ENCODE measurements at places on chromosomes 5 and 9.

DNA sequence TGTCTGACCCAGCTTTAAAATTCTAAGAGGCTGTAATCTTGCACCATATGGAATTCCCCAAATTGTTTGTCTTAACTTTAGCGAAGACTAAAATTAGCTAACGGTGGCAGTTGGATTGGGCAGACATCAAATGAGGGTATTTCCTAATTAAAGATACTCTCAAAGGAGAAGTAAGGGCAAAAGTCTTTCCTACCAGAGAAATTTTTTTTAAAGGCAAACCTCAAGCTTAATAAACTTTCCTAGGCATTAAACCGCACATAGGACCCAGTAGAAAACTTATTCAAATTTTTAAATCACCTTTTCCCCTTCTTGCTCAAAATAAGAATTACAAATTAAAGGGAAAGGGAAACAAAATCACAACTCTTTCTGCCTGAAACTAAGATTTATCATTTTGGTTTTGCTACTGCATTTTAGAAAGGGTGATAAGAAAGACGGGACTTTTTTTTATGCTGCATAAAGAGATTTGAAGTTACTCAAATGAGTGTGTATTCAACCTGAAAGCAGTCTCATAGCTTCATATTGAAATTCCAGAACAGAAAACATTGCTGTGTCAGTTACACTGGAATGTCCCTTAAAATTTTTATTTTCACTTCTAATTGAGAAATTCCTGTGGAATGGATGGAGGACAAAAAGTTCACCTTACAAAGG lies 189.1 kb upstream of the PTGER4 start:
- no peak for DNase-seq

GRCh38 chr5:144028058-144028457 lies 142.4 kb downstream of the YIPF5 start:
- no peak for DNase-seq

DNA sequence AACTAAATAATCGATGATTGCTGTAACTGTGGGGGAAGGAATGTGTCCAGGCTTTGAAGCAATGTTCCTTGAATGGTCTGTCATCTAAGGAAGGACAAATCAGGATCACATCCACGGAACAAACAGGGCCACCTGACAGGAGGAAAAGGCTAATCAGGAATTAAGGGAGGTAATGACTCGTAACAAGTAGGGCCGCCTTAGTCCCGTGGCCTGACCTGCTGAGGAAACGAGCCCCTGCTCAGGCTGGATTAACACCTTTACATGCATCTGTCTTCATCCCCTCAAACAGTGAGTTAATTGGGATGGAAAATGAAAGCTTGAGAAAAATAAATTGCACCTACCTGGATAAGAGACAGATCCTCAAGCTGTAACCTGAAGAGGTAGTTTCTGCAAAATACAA lies 227.8 kb downstream of the SEMA5A start:
- no peak for DNase-seq

- no peak for DNase-seq
Observed at GRCh38 chr9:27851858-27852257, 278.6 kb upstream of the C9orf72 start.

DNA sequence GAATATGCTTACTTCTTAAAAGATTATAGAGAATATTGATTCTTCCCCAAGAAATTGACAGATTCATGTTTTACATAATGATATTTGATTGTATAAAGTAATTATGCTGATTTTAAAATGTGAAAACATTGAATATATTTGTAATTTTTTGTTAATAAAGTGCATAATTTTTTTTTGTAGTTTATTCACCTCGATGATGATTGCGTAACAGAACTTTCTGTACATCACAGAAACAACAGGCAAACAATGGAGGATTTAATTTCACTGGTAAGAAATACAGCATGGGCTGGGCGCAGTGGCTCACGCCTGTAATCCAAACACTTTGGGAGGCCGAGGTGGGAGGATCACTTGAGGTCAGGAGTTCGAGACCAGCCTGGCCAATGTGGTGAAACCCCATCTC lies 70.1 kb downstream of the MELK start:
- DNase-seq: no peak

GRCh38 chr5:36744773-36745589 lies 131.6 kb upstream of the NIPBL start:
- peak; percentile 35 for DNase-seq

GRCh38 chr5:160044967-160045366 lies 36.0 kb downstream of the TTC1 start:
- no peak for DNase-seq

GRCh38 chr9:19643875-19644274 lies 145.0 kb downstream of the SLC24A2 start:
- DNase-seq: no peak

GRCh38 chr5:72441094-72441723 lies 66.0 kb downstream of the ZNF366 start:
- DNase-seq: no peak

DNA sequence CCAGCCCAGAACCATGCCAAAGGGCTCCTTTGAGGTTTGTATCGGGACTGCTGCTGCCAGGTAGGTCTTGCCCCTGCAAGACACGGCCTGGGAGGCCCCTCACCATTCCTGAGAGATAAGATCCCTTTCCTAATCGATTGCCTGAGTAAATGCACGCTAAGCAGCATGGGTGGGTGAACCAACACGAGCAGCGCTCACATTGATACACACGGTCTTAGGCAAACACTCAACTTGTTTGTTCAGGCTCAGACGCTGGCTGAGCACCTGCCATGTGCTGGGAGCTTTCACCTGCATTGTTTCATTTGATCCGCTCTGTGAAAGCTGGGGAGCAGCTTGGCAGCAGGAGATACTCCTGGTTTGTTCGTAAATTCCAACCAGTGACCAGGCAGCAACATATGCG lies 76.9 kb upstream of the NEURL1B start:
- DNase-seq: no peak

- DNase-seq: peak; percentile 65
Observed at GRCh38 chr5:14665949-14666348, 1.4 kb downstream of the OTULIN start.

DNA sequence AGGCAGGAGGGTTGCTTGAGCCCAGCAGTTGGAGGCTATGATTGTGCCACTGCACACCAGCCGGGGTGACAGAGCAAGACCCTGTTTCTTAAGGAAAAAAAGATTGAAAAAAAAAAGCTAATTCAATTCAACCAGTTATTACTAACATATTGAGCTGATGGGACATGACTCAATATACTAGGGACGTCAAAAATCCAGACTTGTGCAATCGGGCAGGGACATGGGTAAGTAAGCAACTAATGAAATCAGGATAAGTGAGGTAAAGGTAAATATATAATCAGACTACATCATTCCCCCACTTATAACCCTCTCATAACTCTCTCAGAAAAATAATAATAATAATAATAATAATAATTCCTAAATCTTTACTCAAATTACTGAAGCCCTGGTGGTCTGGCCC lies 975 bp upstream of the HAVCR1 start:
- DNase-seq: no peak

- no peak for DNase-seq
Observed at GRCh38 chr9:112258106-112258505, 75.3 kb downstream of the PTBP3 start.

DNA sequence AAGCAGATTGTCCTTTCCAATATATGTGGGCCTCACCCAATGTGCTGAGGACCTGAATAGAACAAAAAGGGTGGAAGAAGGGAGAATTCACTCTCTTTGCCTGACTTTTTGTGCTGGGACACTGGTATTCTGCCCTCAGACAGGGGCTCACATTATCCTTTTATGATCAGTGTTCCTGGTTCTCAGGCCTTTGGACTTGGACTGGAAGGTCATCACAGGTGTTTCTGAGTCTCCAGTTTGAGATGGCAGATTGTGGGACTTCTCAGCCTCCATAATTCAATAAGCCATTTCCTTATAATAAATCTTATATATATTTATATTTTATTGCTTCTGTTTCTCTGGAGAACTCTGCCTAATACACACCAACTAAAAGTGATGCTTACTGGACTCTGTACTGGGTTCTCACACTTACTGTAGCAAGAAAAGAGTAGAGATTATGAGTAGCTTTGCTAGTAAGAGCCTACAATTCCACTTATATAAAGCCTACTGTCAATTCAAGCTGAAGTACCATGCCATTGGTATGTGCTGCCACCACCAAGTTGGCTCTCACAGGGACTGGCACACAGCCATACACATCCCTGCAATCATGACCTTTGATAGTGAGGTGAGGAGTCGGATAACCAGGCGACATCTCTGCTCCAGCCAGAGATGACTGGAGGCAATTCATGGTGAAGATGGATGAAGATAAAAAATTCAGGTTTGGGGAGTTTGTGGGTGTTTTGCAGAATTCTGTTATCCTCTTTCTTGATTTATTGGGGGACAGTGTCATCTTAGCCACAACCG lies 130.7 kb upstream of the NR3C1 start:
- no peak for DNase-seq

GRCh38 chr9:24721621-24722020 lies 175.9 kb upstream of the IZUMO3 start:
- DNase-seq: no peak

GRCh38 chr9:82412586-82413305 lies 424.2 kb downstream of the SPATA31D1 start:
- DNase-seq: no peak

DNA sequence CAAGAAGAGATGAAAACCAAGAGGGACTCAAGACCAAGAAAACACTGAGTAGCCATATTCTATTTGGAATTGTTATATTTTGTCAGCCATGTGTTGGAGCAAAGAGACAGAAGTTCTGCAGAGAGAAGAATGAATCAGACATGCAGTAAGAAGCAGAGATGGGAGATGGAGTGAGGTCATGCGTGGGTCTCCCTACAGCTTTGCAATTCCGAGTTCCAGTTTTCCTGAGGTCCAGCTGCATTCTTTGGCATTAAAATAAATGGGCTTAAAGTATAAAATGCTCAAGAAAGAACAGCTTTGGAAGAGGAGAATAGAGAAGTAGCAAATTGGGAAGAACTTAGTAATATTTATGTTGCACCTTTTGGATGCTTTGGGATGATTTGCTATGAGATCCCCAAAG lies 361.6 kb downstream of the NPR3 start:
- no peak for DNase-seq

DNA sequence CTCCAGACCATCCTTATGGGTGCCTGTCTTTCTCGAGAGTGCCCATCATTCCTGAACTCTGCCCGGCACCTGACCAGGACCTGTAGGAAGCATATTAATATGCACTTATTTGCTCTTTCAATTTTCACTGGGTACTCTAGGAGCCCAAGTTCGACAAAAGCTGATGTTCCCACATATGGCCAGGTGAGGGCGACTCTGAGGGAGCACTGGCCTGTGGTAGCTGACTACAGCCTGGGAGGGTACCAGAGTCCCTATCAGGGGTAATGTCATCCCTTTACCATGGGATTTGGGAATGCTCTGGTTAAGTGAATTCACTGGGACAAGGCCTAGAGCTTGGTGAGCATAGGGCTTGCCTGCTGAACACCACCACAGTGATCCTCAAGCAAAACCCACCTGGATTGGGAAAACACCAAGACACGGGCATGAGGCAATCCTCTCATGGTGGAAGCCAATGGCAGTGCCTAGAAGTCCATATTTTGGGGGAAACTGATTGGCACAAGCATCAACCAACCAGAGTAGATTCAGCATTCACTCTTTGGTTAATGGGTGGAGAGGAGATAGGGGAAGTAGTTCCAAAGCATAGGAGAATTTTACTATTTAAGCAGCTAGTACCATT lies 112.2 kb downstream of the MTX3 start:
- DNase-seq: peak; percentile 63

DNA sequence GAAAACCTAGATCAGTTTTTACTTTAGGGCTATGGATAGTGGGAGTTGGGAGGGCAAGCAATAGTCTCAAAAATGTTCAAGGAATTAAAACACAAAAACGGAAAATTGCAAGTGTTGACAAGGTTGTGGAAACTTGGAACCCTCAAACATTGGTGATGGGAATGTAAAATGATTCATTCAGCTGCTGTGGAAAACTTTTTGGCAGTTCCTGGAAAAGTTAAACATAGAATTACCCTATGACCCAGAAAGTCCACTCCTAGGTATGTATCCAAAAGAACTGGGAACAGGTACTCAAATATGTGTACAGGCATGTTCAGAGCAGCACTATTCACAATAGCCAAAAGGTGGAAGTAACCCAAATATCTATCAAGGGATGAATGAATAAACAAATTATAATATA lies 1.2 kb upstream of the MSANTD3 start:
- DNase-seq: no peak

GRCh38 chr5:125484742-125485641 lies 738.6 kb upstream of the ZNF608 start:
- no peak for DNase-seq

DNA sequence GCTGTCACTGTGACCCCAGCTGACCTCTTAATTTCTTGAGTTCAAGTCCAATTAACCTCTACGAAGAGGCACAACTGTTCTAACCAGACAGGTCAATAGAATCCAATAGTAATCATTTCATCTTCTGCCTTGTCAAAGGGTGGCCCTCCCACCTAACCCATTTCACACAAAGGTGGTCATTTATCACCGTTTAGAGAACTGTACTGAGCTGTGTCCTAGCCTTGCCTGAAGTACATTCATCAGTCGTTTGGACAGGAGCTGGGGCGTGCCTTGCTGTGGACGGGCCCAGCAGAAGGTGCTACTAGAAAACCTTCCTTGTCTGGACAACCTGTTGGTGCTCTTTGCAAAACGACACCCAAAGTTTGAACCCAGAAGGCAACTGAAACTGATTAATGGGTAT lies 605.4 kb downstream of the ISL1 start:
- no peak for DNase-seq

DNA sequence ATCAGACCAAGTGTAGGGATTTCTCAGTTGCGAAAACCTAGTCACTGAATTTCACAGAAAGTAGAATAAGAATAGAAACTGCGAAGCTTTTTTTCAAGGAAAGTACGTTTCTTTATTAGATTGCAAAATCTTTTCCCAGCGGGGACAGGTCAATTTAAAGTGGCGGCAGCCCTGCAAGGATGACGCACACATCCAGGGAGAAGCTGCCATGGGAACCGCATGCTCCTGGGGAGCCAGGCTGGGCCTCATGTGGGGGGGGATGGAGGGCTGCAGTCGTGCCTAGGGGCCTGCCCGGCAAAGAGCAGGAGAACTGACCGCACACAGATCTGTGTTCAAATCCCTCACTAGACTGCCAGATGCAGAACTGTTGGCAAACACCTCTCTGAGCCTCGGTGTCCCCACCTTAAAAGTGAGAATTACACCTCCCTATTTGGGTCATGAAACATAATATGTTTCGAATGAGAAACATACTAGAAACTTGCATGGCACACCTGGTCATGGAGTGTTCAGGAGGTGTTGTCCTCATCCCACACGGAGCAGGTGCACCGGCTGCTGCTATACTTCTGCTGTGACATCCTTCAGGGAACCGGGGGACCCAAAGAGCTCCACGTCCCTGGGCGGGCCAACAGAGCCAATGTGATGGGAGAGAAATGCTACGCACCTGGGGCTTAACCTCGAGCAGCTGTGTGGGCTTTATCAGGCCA lies 127.8 kb upstream of the PHYKPL start:
- no peak for DNase-seq

DNA sequence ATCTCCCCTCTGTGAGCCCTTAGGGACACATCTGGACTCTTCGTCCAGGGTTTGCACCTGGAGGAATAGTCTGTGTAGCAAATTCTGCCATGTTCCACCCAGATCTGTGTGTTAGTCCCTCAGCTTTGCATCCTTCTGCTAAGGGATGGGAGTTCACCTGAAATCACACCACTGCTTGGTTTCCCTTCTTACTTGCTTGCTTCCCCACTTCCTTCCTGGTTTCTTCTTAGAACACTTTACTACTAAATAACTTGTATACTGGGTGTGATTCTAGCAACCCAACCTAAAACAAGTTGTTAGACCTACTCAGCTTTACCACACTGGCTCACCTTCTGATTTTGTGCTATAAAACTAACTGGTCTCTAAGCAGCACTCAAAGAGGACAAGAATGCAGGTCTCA lies 202.6 kb upstream of the MAP3K1 start:
- DNase-seq: no peak

GRCh38 chr9:15531380-15531779 lies 20.6 kb upstream of the PSIP1 start:
- DNase-seq: no peak
